ENCODE measurements at places on chromosomes 5 and 9.

DNA sequence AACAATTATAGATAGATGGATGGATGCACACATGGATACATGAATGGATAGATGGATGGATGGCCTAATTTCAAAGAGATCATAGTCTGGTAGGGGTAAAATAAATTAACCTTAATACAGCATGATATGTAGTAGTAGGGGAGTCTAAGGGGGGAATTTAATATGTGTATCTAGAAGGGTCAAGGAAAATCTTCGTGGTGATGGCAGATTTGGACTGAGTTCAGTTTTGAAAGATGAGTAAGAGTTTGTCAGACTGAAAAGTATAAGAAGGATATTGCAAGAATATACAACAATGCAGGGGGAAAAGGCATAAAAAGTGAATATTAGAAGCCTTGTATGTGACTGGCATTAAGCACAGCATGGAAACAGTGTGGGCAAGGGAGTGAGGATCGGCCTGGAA, 98.7 kb downstream of the ZNF462 start:
- DNase-seq: no peak

- DNase-seq: no peak
Measured at GRCh38 chr5:60196385-60197113, 303.0 kb upstream of the PDE4D start.

GRCh38 chr5:60640901-60641300, 59.1 kb downstream of the DEPDC1B start:
- DNase-seq: no peak

GRCh38 chr5:107672211-107673038, 1.7 kb upstream of the EFNA5 start:
- peak; percentile 90 for DNase-seq

DNA sequence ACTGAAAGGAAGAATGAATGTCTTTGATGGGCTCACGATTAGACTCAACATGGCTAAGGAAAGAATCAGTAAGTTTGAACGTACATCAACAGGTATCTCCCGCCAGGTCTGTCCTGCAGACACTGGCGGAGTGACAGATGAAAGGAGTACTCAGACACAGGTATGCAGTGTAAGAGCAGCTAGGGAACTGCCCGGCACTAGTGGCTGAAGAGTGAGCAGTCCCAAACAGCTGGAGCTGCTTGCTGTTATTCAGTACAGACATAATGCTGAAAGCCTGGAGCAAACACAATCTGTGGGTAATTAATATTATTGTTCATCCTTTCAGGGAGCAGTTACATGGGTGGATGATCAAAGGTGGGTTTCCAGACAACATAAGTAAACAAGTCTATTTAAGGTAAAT, 835.5 kb downstream of the TLE4 start:
- no peak for DNase-seq

GRCh38 chr5:178361657-178362445, 129.2 kb upstream of the PHYKPL start:
- DNase-seq: no peak

Measured in NCI-H1417 (cell line).